ENCODE measurements at places on chromosomes 3 and 15.

DNA sequence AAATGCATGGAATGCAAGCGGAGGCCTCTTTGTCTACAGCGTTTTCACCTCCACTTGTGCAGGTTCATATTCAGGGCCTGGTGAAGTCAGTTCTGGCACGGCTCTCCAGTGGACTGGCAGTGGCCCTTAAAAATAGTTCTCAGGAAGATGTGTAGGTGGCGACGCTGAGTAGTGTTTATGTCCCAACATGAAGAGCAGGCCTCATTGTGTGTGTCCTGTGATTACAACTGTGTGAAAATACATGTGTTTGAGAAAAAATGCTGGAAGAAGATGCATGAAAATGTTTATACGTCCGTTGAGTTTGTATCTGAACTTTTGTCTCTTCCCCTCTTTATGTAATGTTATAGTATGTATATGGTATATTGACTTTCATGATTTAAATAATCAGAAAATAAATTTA lies 7.2 kb downstream of the LIPC start:
- DNase-seq = no peak

GRCh38 chr3:11618904-11619303 lies 24.8 kb downstream of the VGLL4 start:
- no peak for DNase-seq

- no peak for DNase-seq
Observed at GRCh38 chr3:124981472-124981871, 46.9 kb upstream of the MUC13 start.

DNA sequence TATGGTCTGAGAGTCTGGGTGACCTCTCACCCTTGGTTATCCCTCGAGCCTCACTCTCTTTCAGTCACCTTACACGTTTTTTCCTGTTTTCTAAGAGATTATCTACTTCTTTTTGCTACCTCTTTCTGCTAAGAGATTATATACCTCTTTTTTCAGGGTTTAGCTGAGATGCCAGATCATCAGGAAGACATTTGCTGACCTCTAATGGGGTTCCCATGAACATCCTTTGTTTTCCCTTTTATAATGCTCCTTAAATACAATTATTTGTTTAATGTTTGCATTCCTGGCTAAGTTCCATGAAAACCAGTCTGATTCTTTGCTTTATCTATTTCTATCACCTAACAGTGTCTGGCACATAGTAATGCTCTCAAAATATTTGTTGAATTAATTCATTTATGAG lies 39.6 kb downstream of the LEKR1 start:
- DNase-seq = no peak

GRCh38 chr15:81189583-81190283 lies 6.9 kb upstream of the IL16 start:
- DNase-seq = no peak

DNA sequence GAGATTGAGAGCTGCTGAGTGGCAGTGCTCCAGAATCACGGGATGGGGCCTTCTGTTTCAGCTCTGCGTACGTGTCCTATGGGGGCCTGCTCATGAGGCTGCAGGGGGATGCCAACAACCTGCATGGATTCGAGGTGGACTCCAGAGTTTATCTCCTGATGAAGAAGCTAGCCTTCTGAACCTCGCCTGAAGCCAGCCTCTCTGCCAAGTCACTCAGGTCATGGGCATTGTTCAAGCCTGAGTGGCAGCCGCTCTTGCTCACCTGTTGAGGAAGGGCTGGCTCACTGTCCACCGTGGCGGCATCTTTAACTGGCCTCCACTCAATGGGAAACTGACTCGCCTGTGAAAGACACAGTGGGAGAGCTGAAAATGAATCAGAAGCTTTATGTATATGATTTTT lies 6.6 kb downstream of the POLR2H start:
- no peak for DNase-seq

DNA sequence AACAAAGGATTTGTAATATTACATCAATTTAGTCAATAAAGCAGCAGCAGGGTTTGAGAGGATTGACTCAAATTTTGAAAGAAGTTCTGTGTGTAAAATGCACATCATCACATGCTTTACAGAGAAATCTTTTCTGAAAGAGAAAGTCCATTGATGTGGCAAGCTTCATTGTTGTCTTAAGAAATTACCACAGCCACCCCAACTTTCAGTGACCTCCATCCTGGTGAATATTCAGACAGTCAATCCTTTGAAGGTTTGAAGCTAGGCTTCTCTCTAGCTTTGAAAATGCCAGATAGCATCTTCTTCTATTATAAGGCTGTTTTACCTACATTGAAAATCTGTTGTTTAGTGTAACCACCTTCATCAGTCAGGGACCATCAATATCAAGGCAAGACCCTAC lies 51.8 kb upstream of the SETMAR start:
- no peak for DNase-seq

DNA sequence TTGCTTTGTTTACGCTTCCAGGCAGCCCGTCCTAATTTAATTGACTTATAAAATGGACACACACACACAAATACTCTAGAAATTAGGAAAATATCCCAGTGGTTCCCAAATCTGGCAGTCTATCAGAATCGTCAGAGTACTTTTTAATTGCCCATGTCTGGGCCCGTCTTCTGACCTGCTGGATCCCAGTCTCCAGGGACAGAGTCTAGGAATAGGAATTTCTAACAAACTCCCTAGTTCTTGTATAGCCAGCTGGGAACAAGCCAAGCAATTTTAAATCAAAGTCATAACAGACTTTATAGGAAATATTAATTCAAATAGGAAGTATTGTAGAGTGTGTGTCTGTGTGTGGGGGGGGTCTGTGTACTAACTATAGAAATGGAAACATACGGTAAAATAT lies 33.4 kb downstream of the LDHAL6B start:
- DNase-seq = no peak

DNA sequence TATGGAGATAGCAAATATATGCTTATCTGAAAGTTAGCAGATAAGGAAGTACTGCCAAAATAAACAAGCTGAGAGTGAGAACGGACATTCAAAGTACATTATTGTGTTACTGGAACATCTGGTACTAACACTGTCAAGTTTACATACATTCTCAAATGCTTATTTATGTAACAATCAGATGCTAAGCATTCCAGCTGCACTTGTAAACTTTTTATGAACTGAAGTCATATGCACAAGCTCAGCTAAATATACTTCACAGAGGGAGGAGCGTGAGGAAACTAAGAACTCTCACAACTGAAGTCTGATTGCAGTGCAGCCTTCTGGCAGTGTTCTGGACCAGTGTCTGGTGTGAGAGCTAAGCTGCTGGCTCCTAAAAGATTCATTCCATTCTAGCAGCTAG lies 223.7 kb upstream of the NANOGP8 start:
- DNase-seq = no peak

- DNase-seq = no peak
Observed at GRCh38 chr3:59839283-59839682, 789.5 kb upstream of the CFAP20DC start.

DNA sequence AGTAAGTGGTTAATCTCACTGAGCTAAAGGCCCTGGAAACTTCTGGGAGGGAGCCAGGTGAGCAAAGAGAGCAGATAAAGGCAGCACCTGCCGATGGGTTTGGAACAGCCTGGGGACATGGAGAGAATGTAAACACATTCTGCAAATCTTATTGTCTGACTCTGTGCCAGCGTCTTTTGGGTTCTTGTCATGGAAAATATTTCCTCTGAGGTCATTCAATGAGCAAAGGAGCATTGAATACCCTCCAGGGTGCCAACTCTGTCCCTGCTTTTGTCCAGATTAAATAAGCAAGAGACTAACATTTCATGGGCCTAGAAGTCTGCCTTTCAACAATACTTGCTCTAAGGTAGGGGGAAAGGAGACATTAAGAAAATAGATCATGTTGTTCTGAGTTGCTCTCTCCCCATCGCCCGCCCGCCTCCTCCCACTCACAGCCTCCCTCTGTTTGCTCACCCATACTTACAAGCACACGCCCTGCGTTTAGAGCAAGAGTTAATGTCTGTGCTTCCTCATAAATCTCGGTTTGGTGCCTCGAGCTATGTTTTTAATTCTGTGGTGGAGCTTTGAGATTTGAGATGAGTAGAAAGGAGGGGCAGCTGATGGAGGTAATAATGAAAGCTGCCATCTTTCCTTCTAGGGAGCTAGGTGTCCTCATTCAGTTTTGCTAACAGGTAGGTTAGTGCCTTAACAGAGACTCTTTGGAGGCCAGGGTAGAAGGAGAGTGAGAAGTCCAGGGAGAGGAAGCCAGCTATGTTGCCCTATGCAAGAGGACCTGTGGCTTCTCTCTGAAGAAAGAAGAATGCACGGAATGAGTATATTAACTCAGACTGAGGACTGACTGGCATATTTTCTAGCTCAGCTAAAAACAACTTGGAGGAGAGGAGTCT lies 132.9 kb downstream of the TPRG1 start:
- DNase-seq = peak; percentile 11

DNA sequence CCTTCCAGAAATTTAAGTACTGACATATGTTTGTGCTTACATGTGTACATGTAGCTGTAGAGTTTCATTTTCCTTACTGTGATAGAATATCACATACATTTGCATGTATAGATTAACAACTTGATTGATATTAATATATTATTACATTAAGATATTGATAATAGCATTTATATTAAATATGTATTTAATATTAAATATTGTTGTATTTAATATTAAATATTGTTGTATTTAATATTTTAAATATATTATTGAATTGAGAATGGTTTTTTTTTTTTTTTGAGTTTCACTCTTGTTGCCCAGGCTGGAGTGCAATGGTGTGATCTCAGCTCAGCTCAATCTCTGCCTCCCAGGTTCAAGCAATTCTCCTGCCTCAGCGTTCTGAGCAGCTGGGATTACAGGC lies 76.5 kb downstream of the MYH15 start:
- DNase-seq = no peak

DNA sequence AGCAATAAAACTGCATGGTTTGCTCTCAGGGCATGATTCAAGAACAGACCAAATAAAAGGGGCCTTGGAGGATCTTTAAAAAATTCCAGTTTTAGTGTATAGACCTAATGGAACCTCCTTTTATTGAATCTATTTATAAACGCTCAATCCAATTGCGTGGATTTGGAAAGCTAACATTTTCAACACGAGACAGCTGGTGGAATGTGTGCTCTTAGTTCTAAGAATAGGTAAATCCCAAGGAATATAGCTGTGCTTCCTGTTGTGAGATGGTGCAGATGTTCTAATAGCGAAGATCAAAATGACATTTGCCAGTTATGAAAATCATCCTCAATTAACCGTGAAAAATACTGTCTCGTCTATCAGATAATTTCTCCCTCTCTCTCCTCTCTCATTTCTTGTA lies 192.5 kb downstream of the ATP10A start:
- no peak for DNase-seq

DNA sequence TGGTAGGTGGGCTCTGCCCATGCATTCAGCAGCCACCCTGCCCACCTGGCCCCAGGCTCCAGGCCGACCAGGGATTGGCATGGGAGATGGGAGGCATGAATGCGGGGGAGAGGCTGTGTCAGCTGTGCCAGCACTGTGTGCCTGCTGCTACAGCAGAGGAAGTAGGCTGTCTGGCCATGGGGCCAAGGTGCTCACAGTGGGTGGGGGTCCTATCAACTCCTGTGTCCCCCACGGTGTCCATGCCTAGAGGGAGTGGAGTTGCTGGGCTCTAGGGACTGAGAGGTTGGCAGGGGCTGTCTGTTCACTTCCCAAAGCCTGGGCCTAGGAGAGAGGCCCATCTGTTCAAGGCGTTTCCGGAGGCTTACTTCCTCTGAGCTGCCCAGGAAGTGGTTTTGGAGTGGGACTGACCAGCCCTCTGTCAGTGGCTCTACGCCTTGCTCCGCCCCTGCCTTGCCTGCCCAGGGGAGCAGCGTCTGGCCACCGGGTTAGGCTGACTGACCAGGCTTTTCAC lies 5.8 kb downstream of the PRKCD start:
- no peak for DNase-seq

DNA sequence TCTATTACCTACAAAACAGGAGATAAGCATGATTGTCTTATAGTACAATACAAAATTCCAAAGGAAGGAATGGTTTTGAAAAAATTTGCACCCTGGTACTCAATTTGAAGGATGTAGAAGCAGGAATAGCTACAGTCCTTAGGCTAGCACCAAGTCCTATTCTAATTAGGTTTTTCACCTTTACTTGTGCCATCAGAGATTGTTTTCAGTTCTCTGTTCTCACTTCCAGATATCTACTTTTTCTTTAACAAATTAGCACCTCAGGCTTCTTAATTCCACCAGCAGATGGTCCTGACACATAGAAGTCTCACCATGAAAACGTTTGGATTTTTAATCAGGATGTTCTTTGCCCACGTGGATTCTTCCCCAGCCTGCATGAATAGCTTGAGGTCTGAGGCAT lies 43.8 kb downstream of the IL5RA start:
- no peak for DNase-seq

DNA sequence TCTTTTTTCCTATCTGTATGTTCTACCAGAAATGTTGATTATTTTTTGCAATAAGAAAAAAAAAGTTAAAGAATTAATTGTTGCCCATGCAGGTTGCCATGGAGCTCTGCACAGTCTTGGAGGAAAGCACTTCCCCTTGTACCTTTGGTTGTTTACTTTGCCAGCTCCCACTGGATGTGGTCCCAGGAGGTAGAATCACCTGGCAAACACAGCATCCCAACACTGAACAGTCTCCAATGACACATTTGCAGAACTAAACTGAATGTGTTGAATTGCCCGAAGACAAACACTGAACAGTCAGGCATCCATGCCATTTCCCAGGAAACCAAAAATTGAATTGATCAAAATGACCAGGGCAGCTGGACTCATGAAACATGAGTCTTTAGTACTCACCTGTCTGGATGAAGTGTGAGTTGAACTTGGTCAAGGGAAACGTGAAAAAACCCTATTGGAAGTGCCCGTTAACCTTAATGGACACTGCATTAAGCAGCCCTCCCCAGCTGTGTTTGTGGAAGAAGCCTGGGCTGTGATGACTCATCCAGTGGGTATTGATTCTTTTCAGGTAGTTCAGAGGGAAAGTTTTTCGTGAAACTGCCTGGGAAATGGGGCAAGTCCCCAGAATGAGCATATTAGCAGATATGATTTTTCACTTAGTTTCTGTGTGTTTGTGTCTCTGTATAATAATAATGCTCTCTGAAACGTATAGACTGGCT lies 284.7 kb upstream of the STT3B start:
- no peak for DNase-seq

DNA sequence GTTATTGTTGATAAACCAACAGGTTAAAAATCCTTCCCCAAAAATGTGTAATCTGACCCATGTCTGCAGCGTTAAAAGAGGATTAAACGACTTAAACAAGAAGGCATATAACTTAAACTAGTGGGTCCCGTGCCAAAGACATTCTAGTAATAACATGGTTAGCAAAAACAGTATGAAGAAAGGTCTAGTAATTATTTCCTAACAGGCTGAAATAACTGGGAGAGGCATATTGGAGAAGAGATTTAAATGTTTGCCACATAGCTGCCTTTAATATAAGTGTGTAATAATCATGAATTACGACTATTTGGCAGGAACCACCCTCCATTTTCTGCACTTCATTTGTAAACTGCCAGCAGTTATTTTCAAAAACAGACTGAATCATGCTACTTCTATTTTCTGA lies 67.7 kb upstream of the CSPG5 start:
- no peak for DNase-seq

GRCh38 chr3:24704496-24704895 lies 209.8 kb upstream of the THRB start:
- no peak for DNase-seq

- DNase-seq = no peak
Observed at GRCh38 chr3:22969276-22969675, 233.9 kb upstream of the UBE2E2 start.

GRCh38 chr3:29128001-29128400 lies 152.9 kb upstream of the RBMS3 start:
- DNase-seq = no peak

GRCh38 chr15:71056111-71056510 lies 59.2 kb upstream of the THSD4 start:
- DNase-seq = no peak

Measured in activated T-cell treated with anti-CD3 and anti-CD28 coated beads for 4 hours (primary cell).